Germinal center (tissue), 1 donor: ENCODE measurements at places on chromosomes 6 and 20.

DNA sequence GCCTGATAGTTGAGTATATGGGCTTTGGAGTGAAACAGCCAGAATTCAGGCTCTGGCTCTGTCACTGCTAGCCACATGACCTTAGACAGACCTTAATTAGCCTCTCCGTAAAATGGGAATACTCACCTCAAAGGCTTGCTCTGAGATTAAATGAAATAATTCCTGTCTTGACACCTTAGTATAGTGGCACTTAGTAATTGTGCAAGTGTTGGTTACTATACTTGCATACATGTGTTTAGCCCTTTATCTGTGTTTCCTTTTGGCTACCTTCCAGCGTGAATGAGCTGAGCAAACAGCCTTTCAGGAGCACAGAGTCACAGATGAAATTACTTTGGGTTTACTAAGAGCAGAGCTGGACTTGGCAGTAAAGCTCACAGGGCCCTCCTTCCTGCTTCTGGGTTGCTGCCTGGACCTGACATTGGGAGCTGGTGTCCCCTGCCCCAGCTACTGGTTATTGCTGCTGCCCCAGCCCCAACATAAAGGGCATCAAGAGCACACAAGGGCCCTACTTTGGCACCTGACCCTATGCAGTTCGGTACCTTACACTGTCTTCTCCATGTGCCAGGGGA is 32.8 kb downstream of the CD164 start:
- no peak for DNase-seq

GRCh38 chr6:9139746-9140145 is 704.4 kb upstream of the SLC35B3 start:
- DNase-seq, result no peak

GRCh38 chr6:134534708-134535149 is 216.8 kb upstream of the SGK1 start:
- DNase-seq, result no peak

DNA sequence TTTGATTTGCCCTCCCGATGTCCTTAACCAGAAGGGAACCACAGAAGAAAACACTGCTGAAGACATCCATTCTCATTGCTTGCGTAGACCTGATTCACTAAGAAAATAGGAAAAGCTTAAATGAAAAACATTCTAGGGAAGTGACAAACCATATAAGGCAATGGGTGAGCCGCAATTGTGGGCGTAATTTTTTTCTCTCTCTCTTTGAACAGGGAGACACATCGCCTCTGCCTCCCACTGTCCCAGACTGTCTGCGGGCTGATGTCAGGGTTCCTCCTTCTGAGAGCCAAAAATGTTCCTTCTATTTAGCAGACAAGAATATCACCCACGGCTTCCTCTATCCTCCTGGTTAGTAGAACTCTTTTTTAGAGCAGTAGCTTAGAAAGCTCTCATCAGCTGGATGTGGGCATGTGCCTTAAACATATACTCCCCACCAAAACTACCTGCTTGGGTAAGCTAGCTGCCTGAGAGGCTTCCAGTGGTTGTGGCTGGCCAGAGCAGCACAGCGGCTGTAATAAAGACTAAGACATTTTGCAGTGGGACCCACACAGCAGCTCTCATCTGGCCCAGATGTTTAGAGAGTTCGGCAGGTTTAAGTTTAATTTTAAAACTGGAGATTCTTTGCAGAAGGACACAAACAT is 22.7 kb upstream of the CTAGE9 start:
- no peak for DNase-seq

GRCh38 chr20:46702447-46703203 is 6.8 kb upstream of the SLC2A10 start:
- DNase-seq, result no peak

GRCh38 chr6:146915671-146916127 is 288.5 kb upstream of the STXBP5 start:
- no peak for DNase-seq

DNA sequence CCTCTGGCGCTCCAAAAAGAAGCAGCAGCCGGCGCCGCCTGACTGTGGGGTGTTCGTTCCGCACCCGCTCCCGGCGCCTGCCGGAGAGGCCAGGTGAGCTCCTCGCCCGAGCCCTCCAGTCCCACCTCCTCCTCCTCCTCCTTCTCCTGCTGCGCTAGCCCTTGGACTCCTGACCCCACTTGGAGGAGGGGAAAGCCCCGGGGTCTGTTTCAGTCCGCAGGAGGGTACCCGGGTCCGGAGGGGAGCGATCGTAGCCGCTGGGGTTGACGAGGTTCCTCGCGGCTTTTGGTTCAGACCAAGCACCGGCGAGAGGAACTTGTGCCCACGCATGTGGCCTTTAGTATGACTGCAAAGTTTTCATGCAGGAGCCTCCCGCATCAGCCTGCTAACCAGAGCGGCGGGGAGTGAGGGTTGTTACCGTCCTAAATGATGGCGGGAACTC is 493 bp downstream of the CRYBG1 start:
- peak; percentile 25 for DNase-seq

- DNase-seq, result no peak
Observed at GRCh38 chr6:39343396-39343870, 20.9 kb upstream of the KCNK16 start.

GRCh38 chr6:43819958-43820357 is 49.9 kb downstream of the VEGFA start:
- no peak for DNase-seq

DNA sequence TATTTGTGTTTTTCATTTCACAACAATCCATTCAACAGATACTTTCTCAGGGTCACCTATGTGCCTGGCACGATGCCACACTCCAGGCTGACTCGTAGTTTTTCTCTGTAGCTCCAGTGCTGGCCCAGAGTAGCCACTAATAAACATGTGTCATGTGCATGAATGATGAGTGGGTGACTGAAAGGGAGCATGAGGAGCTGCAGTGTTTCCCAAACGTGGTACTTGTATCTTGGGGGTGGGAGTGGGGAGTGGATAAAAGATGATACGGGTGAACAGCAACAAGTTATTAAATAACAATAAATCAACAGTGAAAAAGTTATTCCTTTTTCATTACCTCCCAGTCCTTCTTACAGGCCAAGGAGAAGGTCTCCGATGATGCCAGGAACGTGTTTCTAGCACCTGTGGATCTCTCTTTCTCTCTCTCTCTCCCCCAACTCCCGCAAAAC is 17.1 kb downstream of the SRXN1 start:
- no peak for DNase-seq

GRCh38 chr6:6248651-6249050 is 71.8 kb downstream of the F13A1 start:
- DNase-seq, result no peak

DNA sequence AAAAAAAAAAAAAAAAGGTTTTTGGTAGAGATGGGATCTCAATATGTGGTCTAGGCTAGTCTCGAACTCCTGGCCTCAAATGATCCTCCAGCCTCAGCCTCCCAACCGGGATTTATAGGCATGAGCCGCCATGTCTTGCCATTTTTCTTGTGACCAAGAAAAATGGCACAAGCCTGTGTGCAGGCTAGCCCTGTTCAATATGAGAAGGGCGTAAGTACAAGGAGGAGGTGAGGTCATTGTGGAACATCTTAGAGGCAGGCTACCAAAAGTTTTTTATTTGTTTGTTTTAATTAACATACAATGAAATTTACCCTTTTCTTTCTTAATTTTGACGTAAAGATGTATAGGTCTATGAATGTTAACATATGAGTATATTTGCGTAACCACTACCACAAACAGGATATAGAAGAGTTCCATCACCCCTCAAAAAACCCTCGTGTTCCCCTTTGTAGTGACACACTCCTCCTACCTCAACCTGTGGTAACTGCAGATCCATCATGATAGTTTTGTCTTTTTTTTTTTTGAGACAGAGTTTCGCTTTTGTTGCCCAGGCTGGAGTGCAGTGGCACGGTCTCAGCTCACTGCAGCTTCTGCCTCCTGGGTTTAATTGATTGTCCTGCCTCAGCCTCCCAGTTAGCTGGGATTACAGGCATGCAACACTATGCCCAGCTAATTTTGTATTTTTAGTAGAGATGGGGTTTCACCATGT is 28.3 kb upstream of the KIF3B start:
- peak; percentile 25 for DNase-seq
